ENCODE measurements at places on chromosomes 12 and 14.

DNA sequence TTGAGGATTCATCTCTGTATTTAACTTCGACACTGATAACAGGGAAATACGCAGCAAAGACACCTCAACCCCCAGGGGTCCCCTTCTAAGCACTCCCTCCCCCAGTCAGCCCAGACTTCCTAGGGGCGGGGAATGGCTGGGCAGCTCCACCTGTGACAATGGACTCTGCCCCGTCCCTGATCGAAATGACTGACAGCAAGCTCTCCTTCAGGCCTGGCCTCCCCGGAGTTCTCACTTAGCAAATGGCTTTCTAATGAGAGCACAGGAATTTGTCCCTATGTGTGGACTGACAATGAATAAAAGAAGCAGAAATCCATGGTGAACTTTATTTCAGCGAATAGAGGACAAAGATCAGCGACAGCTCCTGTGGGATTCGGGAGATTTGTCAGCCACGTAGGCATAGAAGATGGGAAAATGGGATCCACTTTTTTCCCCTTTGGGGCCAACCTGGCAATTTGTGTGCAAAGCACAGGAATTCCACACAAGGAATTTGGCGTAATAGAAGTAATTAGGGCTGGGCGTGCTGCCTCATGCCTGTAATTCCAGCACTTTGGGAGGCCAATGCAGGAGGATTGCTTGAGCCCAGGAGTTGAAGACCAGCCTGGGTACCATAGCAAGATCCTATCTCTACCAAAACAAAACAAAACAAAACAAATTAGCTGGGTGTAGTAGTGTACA lies 63.8 kb downstream of the TNFAIP2 start:
- DNase-seq: no peak

DNA sequence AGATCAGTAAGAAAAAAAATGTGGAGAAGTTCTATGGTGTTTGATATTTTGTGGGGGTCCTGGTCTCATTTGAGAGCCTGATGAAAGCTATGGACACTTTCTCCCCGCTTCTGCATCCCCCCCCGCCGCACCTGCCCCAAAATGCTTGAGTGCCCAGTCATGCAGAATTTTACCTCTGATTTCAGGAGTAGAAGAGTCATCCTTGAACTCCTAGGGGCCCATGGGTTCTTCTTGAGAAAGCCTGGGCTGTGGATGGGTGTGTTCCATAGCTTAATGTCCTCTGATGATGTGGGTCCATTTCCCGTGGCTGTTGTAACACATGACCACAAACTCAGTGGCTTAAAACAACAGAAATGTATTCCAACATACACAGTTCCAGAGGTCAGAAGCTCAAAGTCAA lies 248.8 kb upstream of the PWP1 start:
- DNase-seq: no peak

DNA sequence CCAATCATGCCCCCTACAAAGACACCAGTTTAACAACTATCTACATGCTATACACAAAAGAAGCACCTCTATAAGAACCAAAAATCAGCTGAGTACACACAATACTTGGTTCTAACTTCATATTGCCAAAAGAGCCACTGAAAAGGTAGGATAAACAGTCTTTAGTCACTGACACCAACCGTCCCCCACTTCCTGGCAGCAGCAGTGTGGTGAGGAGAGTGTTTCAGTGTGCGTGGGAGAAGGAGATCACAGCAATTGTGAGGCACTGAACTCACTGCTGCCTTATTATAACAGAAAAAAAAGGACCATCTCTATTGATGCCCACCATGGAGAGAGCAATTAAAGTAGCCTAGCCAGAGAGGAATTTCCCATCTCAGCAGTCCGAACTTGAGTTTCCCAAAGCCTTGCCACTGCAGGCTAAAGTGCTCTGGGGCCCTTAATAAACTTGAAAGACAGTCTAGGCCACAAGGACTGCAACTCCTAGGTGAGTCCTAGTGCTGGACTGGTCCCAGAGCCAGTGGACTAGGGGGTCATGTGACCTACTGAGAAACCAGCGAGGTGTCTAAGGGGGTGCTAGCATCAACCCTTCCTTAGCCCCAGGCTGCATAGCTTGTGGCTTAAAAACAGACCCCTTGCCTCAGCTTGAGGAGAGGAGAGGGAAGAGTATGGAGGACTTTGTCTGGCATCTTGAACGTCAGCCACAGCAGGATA lies 37.1 kb upstream of the LMNTD1 start:
- no peak for DNase-seq

GRCh38 chr12:18864900-18865561 lies 127.1 kb downstream of the CAPZA3 start:
- no peak for DNase-seq

- no peak for DNase-seq
Observed at GRCh38 chr12:18895540-18895939, 157.6 kb downstream of the CAPZA3 start.

DNA sequence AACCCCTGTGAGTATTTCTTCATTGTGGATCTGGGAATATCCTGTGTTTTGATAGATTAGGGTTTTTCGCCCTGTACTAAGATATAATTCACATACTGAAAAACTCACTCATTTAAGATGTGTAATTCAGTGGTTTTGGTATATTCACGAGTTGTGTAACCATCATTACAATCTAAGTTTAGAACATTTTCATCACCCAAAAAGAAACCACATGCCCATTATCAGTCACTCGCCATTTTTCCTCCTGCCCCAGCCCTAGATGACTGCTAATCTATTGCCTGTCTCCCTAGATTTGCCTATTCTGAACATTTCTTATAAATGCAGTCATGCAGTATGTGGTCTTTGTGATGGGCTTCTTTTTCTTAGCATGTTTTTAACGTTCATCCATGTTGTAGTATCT lies 67.9 kb upstream of the ATF1 start:
- no peak for DNase-seq
